DMS153 (cell line): ENCODE measurements at places on chromosomes 6 and 20.

DNA sequence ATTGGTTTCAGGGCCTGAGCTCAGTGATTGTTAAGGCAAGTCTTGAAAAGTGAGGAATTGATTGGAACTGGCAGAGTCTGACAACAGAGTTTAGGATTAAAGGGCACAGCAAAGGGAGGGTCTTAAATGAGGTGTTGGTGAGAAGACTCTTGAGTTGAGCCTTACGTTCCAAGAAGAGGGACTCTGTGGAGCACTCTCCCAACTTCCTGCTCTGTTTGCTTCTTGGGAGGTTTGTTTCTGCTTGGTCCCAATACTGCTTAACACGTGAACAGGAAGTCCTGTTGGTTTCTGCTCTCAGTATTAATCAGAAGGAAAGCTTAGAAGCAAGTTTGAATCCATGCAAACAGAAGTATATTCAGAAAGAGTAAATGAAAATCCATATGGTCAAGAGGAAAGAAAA, 15.6 kb upstream of the SYNDIG1 start:
- DNase-seq = no peak

DNA sequence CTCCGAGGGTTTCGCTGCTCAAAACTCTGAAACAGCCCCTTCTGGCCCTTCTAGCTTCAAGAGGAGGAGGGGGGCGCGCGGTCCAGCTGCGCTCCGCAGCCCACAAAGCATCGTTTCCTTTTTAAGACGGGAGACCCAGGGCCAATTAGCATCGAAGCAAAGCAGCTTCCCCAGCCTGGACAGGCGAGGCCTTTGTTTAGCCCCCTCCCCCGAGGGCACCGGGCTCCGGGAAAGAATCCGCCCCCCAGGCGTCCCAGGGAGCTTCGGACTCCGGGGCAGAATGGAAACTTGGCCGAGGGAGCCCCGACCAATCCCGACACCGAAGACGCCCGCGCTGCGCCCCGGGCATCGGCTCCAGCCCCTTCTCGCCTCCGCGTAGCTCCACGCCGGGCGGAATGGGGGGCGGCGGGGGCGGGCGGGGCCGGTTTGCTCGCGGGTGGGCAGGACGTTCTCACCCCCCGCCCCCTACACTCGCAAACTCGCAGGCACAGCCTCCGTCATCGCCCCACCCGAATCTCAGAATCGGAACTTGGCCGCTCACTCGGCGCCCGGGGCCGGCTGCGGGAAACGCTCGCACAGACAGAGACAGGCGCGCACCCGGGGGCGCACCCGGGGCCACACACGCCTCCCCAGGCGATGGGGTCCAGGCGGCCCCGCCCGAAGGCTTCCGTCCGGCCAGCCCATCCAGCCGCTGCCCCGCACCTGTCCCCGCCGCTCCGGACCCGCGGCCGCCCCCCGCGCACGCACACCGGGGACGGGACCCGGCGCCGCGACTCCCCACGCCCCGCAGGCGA, 628 bp downstream of the NKAIN4 start:
- no peak for DNase-seq

DNA sequence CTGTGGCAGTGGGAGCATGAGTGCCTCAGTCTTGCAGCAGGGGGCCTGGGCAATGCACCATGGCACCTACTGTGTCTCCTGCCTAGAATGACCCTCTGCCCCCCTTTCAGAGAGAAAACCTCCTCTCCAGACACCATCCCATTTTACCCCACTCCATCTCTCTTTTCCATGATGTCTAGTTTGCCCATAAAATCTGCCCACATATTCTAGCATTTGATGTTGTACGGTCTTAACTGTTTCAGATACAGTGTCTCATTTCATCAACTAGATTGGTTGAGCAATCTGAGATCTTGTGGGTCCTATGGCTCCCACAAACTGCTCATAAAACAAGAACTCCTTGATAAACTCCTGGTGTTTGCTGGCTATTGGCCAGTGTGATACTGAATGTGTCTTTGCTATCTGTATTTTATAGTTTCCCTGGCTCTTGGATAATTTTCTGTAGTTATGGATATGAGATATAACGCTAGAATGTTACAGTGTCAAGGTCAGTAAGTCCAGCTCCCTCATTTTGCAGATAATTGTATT, 8.1 kb downstream of the PNPLA1 start:
- no peak for DNase-seq

DNA sequence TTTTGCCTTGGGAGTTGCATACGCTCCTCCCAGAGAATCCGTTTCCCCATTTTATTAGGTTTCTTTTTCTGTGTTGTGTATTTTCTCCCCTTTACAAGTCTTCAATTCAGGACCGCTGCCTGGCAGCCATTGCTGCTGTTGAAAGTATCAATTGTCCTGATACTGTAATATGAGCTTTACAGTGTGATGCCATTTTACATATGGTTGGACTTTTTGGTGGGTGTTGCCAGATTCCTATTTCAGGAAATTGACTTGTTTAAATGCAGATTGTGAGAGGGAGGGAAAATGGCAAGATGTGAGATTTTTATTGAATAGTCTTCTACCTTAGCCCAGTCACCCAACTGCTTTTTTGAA, 1.2 kb downstream of the PANK2 start:
- DNase-seq = peak; percentile 11

DNA sequence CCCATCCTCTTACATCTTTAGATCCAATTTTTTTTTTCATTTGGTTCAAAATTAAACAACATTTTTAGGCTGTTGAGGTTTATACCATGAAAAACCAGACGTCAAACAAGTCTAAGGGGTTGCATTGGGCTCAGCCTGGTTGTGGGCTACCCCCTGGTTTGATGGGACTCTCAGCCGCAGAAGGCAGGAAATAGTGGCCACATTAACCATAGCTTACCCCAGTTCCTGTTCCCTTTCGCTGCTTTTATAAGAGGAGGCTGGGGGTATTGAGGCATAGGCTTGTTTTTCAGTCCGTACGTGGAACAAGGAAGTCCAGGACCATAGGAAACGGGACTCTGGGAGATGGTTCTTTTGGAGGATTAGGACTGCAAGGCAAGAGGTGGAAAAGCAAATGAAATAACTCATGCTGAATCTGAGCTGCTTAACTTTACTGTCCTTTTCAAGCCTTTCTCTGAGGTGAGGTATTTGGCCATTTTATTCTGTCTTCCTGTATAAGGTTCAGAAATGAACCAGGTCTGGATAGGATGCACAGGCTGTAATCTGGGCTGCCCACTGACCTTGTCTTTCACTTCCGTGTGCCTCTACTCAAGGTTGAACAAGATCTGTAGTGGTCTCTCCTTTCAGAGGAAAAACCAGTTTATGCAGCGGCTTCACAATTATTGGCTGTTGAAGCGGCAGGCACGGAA, 7.7 kb downstream of the BRPF3 start:
- no peak for DNase-seq

GRCh38 chr6:155313602-155314091, 637 bp downstream of the TFB1M start:
- no peak for DNase-seq
